Spinal cord (tissue), 10 donors: ENCODE measurements at places on chromosomes 6 and 20. TPM values are rescaled to one million over a fixed set of nuclear protein-coding genes. Genes with fewer than 3 reads are reported as not detected.

DNA sequence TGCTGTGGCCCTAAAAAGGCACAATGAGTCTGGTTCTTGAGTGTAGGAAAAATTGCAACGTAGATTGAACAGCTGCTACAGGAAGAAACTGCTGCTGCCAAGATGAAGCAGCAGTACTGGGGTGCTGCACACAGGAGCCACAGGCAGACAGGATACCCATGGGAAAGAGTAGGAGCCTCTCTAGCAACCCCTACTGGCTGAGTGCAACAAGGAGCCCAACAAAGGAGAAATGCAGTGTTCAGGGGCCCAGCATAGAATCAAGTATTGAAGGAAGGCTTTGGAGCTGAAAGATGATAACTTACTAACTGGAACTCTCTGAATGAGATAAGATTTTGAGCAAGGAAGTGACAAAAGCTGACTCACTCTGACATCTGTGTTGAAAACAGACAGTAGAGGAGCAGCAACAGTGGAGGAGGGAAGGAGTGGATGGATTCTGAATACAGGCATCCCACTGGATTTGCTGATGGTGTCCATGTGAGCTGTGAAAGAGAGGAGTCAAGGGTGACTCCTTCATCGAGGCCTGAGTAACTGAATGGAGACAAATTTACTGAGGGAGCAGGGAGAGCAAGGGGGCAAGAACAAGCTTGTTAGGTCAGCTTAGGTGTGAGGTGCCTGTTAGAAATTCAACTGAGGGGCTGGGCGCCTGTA lies 534.7 kb upstream of the JARID2 start:
- DNase-seq, result no peak
- no peak overlapping the region for H3K27ac ChIP-seq
- no peak overlapping the region for H3K4me3 ChIP-seq
- H3K4me1 ChIP-seq, result peaks cover 7% of the 10 kb centered on the region
- no peaks in the 10 kb centered on the region for H3K36me3 ChIP-seq

- no peak overlapping the region for H3K4me3 ChIP-seq
- no peaks in the 10 kb centered on the region for H3K27me3 ChIP-seq
- DNase-seq, result no peak
- H3K27ac ChIP-seq, result no peak overlapping the region
- H3K4me1 ChIP-seq, result peaks cover 5% of the 10 kb centered on the region
Measured at GRCh38 chr6:157069585-157069984, 253.7 kb downstream of the TMEM242 start.

- no peaks in the 10 kb centered on the region for H3K27me3 ChIP-seq
- H3K4me3 ChIP-seq, result no peak overlapping the region
- no peak for DNase-seq
- H3K27ac ChIP-seq, result no peak overlapping the region
Measured at GRCh38 chr6:38460186-38460585, 179.5 kb downstream of the BTBD9 start.

GRCh38 chr20:46323557-46323956 lies 15.3 kb upstream of the CDH22 start:
- no peak overlapping the region for H3K27ac ChIP-seq
- no peak overlapping the region for H3K4me3 ChIP-seq
- peaks cover 4% of the 10 kb centered on the region for H3K4me1 ChIP-seq
- no peaks in the 10 kb centered on the region for H3K27me3 ChIP-seq

GRCh38 chr6:168320634-168321033 lies 1.1 kb upstream of the DACT2 start:
- no peaks in the 10 kb centered on the region for H3K36me3 ChIP-seq
- H3K4me3 ChIP-seq, result no peak overlapping the region
- H3K4me1 ChIP-seq, result peaks cover 10% of the 10 kb centered on the region
- peaks cover 15% of the 10 kb centered on the region for H3K27me3 ChIP-seq
- no peak for DNase-seq

The ZSCAN16 gene
- 9.5 TPM for total RNA-seq

The ADGRB3 gene
- total RNA-seq, result 99.7 TPM

- H3K36me3 ChIP-seq, result no peaks in the 10 kb centered on the region
- no peaks in the 10 kb centered on the region for H3K4me1 ChIP-seq
- H3K27me3 ChIP-seq, result no peaks in the 10 kb centered on the region
- DNase-seq, result no peak
- no peak overlapping the region for H3K4me3 ChIP-seq
Measured at GRCh38 chr20:55488593-55488992, 516.7 kb downstream of the CBLN4 start.

DNA sequence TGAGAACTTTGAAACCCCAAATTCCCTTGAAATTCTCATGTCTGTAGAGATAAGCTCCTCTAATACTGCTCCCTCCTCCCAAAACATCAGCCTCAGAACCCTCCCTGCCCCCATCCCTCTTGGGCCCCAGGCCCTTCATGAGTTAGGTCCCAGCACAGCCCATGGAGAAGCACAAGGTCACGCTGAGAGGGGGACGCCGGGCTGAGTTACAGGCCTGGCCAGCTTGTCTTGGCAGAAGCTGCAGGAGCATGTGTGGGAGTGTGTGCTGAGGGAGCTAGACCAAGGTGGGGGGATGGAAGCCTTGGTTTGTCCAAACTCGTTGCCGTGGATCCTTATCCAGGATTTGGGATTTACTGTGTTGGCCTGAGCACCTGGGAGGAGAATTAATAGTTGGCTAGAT lies 8.5 kb upstream of the PTCRA start:
- H3K27me3 ChIP-seq, result no peaks in the 10 kb centered on the region
- no peak overlapping the region for H3K27ac ChIP-seq
- no peaks in the 10 kb centered on the region for H3K36me3 ChIP-seq
- DNase-seq, result no peak

DNA sequence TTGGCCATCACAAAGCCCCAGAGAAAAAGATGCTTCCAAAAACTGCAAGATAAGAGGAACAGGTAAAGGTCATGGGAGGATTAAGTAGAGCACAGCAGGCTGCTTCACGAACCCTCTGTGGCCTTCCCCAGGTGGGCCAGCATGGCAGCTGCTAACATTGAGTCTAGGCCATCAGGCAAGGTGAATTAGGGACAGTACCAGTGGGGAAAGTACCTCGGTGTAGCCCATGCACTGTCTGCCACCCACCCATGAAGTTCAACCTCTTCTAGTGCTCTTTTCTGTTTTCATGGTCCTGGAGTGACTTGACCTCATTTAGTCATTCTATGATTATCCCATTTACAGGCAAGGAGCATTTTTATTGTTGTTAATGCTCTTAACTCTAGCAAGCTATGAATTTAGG lies 108.6 kb upstream of the DUSP22 start:
- H3K27ac ChIP-seq, result no peak overlapping the region
- H3K27me3 ChIP-seq, result no peaks in the 10 kb centered on the region
- no peaks in the 10 kb centered on the region for H3K4me1 ChIP-seq
- DNase-seq, result no peak
